ENCODE measurements at places on chromosomes 2 and 18. TPM values are rescaled to one million over a fixed set of nuclear protein-coding genes. Genes with fewer than 3 reads are reported as not detected.
A peak's percentile ranks its signal among the peaks of the same experiment; 100 is the strongest.

- H3K36me3 ChIP-seq, result no peaks in the 10 kb centered on the region
- no peaks in the 10 kb centered on the region for H3K27me3 ChIP-seq
- H3K27ac ChIP-seq, result peak overlapping the region; percentile 84
- peaks cover 74% of the 10 kb centered on the region for H3K4me1 ChIP-seq
- no peak for DNase-seq
These were observed 108.8 kb downstream of the NCK2 start for GRCh38 chr2:105853354-105854088.

GRCh38 chr2:15058015-15058720 is 425.7 kb downstream of the LRATD1 start:
- H3K4me3 ChIP-seq, result no peak overlapping the region
- no peak overlapping the region for H3K27ac ChIP-seq
- no peak for DNase-seq
- H3K4me1 ChIP-seq, result no peaks in the 10 kb centered on the region

GRCh38 chr2:230160112-230160660 is 59.6 kb downstream of the SP110 start:
- H3K4me3 ChIP-seq, result no peak overlapping the region
- no peak overlapping the region for H3K27ac ChIP-seq
- no peaks in the 10 kb centered on the region for H3K27me3 ChIP-seq
- H3K4me1 ChIP-seq, result no peaks in the 10 kb centered on the region

DNA sequence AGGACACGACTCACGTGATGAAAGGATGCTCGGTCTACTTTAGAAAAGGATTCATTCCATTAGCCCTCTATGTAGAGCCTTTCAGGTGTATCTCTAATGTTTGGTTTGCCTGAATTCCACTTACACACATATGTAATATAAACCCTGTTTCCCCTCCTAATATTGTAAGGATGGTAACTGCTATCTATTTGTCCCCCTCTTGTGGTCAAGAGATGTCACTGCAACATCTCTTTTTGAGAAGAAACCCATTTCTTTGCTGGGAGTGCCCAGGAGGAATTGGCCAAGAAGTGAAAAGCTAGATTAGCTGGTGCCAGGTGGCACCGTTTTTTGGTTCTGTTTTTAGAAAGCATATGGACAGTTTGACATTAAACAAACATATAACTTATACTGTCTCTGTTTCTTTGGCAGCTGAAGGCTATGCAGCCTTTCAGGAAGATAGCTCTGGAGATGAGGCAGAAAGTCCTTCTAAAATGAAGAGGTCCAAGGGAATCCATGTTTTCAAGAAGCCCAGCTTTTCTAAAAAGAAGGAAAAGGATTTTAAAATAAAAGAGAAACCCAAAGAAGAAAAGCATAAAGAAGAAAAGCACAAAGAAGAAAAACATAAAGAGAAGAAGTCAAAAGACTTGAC is 41.2 kb downstream of the RALBP1 start:
- peak overlapping the region; percentile 28 for H3K27ac ChIP-seq
- peaks cover 64% of the 10 kb centered on the region for H3K36me3 ChIP-seq
- no peak overlapping the region for H3K4me3 ChIP-seq
- DNase-seq, result no peak
- peaks cover 33% of the 10 kb centered on the region for H3K4me1 ChIP-seq

DNA sequence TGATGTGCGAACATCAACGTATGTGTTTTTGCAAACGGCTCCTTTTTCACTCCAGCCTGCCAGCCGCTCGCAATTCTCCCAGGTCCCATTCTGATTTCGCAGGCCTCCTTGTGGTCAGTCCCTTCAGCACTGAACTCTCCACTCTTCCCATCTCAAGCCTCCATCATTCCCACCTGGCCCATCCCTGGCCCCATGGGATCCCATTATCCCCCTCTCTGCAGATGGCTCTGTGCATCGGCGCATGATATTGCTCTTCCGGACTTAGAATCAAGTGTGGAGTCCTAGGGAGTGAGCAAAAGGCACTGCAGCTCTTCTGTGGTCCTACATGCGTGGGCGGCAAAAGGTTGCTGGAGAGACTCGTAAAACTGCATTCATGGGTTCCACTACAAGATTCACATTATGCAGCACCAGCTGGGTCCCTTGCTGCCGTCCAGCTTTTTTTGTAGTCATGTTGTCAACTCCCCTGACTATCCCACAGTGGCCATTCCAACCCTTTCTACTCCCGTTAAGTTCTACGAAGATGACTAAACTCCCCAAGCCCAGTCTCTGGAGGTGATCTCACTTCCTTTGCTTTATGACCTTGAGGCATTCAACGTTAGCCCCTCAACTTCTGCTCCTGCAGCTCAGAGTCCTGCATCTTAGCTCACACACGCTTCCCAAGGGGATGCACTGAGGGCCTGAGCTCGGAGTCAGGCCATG is 125.3 kb upstream of the NRP2 start:
- no peak overlapping the region for H3K27ac ChIP-seq
- H3K27me3 ChIP-seq, result no peaks in the 10 kb centered on the region
- H3K4me3 ChIP-seq, result no peak overlapping the region
- H3K4me1 ChIP-seq, result no peaks in the 10 kb centered on the region

DNA sequence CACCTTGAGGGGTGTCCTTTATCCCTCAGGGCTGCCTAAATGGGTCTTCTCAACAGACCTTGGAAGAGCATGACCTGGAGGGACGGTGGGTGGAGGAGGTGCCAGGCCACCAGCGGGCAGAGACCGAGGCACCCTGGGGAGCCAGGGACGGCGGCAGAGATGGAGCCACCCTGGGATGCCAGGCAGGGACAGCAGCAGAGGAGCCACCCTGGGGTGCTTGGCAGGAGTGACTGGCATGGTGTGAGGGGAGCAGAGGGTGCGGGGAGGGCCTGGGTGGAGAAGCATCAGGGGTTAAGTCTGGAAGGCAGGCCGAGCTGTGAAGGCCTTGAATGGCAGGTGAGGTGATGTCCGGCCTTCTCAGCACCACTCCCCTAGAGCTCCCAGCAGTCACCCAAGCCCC is 56.1 kb downstream of the CIB4 start:
- no peak overlapping the region for H3K4me3 ChIP-seq
- no peak for DNase-seq
- H3K27ac ChIP-seq, result no peak overlapping the region
- H3K36me3 ChIP-seq, result no peaks in the 10 kb centered on the region

DNA sequence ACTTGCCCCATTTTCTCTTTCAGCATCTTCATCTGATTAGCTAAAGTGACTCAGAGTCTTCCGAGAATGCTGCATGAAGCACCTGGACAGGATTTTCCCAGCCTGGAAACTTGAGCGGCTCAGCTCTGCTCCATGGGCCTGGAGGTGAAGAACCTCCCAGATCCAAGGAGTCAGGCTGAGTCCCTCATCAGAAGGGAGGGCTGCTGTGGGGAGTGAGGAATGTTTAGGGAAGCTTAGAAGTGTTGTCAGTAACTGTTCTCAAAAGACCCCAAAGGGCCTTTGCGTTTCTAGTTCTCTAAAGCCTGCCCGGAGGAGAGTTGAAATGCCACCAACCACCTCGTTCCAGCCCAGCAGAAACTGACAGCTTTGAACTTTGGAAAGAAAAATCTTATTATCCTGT is 157.1 kb downstream of the CLIP4 start:
- H3K27me3 ChIP-seq, result peaks cover 14% of the 10 kb centered on the region
- H3K4me1 ChIP-seq, result no peaks in the 10 kb centered on the region
- H3K36me3 ChIP-seq, result no peaks in the 10 kb centered on the region
- H3K27ac ChIP-seq, result no peak overlapping the region
- no peak for DNase-seq
- no peak overlapping the region for H3K4me3 ChIP-seq

DNA sequence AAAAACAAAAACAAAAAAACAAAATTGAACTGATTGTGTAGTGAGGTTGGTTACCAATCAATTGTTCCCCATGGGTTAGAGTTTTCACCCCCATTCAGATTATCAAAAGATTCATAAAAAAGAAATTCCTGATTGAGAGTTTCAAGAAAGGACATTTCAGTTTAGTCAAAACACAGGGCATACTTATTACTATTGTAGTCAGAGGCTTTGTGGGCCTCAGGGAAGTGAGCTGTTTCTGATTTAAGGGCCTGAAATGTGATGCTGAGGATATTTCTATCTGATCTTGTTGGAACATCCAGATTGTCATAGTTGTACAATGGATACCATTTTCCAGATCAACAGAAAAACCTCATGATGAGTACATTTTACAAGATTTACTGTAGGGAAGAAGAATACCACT is 368.1 kb upstream of the NETO1 start:
- H3K27me3 ChIP-seq, result no peaks in the 10 kb centered on the region
- no peak overlapping the region for H3K4me3 ChIP-seq
- H3K27ac ChIP-seq, result no peak overlapping the region
- DNase-seq, result no peak
- H3K36me3 ChIP-seq, result no peaks in the 10 kb centered on the region
- no peaks in the 10 kb centered on the region for H3K4me1 ChIP-seq

DNA sequence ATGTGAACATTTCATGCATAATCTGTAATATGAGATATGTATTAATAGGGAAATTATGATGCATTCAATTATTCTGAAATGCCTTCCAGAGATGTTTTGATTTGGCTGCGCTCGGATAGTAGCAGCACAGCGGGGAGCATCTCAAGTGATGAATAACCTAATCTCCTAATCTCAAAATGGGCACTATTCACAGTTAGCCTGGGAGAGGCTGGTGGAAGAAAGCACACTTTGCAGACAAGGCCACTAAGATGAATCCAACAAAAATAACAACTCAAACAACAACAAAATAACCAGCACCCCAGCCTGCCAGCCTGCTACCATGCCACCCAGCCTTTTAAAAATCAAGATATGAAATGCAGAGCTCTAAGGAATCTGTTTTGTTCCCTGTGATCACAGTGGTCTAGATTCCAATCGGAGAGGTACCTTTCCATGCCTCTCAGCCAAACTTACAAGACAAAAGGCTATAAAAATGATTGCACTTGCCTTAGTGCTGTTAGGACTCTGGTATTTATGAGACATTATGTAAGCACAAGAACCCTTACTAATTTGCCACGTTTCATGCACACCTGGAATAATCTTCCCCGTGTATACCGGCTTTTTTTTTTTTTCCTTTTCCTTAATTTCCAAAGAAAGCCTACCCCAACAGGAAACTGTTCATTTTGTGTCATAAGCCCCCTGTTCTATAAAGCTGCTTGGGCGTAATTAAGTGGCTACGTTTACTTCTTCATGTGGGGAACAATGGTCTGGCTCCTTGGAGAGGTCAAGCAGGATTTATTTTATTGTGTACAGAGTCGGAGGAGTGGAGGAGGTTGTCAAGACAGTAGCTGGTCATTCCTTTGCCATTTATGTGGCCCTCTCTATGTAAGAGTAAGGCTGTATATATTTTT is 526.9 kb upstream of the FANCL start:
- no peaks in the 10 kb centered on the region for H3K4me1 ChIP-seq
- H3K4me3 ChIP-seq, result no peak overlapping the region
- H3K27me3 ChIP-seq, result no peaks in the 10 kb centered on the region
- no peak overlapping the region for H3K27ac ChIP-seq
- no peaks in the 10 kb centered on the region for H3K36me3 ChIP-seq

GRCh38 chr2:68536000-68536399 is 68.6 kb downstream of the APLF start:
- no peaks in the 10 kb centered on the region for H3K27me3 ChIP-seq
- H3K4me3 ChIP-seq, result no peak overlapping the region
- DNase-seq, result no peak
- H3K4me1 ChIP-seq, result no peaks in the 10 kb centered on the region

GRCh38 chr18:44799907-44800421 is 119.3 kb downstream of the SETBP1 start:
- no peaks in the 10 kb centered on the region for H3K36me3 ChIP-seq
- no peak overlapping the region for H3K4me3 ChIP-seq
- DNase-seq, result no peak
- no peaks in the 10 kb centered on the region for H3K27me3 ChIP-seq
- H3K27ac ChIP-seq, result no peak overlapping the region
- H3K4me1 ChIP-seq, result peaks cover 11% of the 10 kb centered on the region

- H3K36me3 ChIP-seq, result no peaks in the 10 kb centered on the region
- H3K4me1 ChIP-seq, result no peaks in the 10 kb centered on the region
- H3K4me3 ChIP-seq, result no peak overlapping the region
- no peaks in the 10 kb centered on the region for H3K27me3 ChIP-seq
These were observed 22.4 kb upstream of the UGP2 start for GRCh38 chr2:63819256-63819655.

GRCh38 chr18:71850602-71851001 is 693.5 kb downstream of the CBLN2 start:
- no peaks in the 10 kb centered on the region for H3K36me3 ChIP-seq
- no peaks in the 10 kb centered on the region for H3K4me1 ChIP-seq
- no peak overlapping the region for H3K27ac ChIP-seq
- DNase-seq, result no peak

DNA sequence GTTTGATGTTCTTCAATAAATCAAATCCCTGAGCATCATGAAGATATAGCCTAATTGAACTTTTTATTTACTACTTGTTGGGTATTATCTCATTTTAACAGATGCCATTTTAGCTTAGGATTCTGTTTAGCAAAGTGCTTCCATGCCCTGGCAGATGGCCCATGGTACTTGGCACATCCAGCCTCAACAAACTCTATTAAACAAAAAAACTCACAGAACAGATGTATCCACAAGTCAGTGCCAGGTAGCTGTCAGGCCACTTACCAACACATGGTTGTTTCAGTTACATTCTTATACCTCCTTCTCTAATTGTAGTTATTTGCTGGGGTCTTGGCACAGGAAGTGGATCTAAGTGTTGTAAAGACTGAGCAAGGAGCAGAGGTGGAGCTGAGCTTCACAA is 29.6 kb downstream of the GAD1 start:
- H3K27me3 ChIP-seq, result no peaks in the 10 kb centered on the region
- H3K4me3 ChIP-seq, result no peak overlapping the region
- H3K27ac ChIP-seq, result no peak overlapping the region
- no peak for DNase-seq
- H3K4me1 ChIP-seq, result no peaks in the 10 kb centered on the region
- no peaks in the 10 kb centered on the region for H3K36me3 ChIP-seq

DNA sequence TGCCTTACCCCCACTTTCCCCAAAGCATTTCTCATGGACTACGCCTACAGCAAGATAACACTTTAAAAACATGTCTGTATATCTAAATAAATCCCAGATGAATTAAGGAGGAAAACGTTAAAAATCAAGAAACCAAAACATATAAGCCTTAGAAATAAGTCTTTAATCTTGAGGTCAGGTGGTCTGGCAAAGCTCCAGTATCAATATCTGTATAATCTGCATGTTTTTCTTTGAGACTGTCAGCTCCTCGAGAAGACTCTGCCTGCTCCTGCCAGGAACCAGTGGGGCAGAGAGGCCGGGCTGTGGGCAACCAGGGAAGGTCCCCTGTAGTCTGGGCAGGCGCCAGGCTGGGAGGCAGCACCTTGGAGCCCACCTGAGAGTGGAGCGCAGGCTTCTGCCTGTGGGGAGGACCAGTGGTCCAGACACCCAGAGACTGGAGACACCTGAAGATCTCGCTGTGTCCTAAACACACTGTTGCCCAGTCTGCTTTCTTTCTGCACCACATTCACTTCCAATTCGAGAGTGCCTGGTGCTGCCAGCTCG is 291.0 kb upstream of the SOX11 start:
- H3K27me3 ChIP-seq, result no peaks in the 10 kb centered on the region
- H3K27ac ChIP-seq, result no peak overlapping the region
- no peaks in the 10 kb centered on the region for H3K4me1 ChIP-seq
- no peak for DNase-seq

The CELF4 gene
- not detected for total RNA-seq

The ANKRD62 gene
- under 0.01 TPM for total RNA-seq

The COL4A3 gene
- 0.26 TPM for total RNA-seq

The BOK gene
- total RNA-seq, result 53.4 TPM
